ENCODE measurements at places on chromosomes 1 and 21.

DNA sequence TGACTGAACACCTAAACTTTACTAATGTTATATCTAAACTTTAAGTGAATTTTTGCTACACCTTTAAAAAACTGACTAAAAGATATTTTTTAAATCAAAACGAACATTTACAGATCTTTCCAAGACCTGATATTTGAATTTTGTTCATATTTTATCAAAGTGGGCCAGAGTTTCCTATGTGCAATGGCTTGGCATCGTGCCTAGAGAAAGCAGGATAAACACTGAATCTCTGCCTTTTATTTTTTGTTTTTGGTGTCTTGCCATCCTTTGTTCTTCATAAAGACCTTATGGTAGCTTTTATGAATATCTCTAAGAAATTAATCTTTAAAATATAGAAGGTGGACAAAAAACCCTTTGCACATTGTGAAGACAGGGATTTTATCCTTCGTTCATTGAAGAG is 25.8 kb upstream of the VPS26C start:
- no peak for DNase-seq

- DNase-seq, result no peak
Observed at GRCh38 chr1:54490361-54491248, 57.4 kb upstream of the ACOT11 start.

DNA sequence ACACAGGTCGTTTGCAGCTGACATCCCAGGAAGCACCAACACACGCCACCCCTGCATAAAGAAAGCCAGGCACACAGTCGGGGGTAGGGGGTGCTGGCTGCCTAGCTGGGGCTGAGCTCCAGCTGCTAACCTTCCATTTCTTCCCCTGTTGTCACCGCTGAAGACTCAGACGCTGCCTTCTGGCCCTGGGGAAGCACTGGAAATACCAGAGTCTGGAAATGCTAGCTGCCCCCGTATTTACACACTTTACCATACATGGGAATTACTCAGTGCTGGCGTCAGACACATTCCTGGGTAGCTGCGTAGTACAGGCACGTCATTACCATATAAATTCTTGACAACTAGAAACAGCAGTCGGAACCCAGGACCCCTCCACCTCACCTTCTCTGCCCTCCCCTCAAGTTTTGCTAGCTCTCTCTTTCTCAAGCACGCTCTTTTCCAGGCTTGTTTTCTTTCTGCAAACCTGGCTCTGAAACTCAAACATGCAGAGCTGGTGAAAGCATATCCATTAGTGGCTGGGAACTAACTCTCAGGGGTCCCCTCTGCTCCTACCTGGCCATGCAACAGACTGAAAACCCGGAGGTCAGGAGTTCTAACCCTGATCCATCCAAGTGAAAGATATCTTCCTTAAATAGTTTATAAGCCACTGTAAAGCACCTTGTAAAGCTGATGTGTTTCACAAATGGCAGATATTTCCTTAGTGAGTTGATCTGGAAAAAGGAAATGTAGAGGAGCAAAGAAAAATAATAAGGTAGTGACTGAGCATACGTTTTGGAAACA is 3.3 kb downstream of the CSRP1 start:
- no peak for DNase-seq

- no peak for DNase-seq
Observed at GRCh38 chr1:212814537-212815334, 23.0 kb downstream of the TATDN3 start.

GRCh38 chr1:3215198-3216014 is 146.4 kb downstream of the PRDM16 start:
- no peak for DNase-seq

DNA sequence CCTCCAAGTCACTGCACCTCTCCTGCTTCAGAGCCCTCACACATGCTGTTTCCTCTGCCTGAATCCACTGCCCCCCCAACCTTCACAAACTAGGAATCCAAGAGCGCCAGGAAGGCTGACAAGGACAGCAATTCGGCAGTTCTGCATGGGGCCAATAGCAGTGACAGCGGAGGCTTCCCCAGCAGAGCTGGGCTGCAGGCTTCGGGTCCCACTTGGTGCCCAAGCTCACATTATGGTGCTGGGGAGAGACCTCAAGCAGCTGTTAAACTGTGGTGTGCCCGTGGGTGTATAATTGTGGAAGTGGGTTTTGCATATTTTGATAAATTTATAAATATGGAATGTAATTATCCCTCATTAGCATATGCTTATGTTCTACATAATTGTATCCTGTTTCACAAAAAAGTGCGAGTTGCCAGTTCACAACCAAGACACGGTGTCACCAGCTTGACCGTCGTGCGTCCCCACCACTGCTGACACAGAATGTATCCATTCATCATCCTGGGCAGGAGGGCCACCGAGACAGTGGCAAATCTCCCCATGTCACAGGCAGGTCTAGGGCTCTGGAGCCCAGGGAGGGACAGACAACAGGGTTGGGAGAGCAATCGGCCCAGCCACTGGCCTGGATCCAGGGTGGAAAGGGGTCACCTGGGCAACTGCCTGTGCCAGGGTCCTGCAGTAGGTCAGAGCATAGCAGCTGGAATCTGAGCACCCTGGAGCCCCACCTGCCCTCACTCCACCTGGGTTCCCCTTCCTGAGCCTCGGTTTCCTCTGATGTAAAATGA is 81.6 kb downstream of the MATN1 start:
- no peak for DNase-seq
